Hematopoietic multipotent progenitor cell treated with erythropoietin and hydrocortisone succinate and interleukin-3 and kit ligand, for 15 days (in vitro differentiated cells): ENCODE measurements at places on chromosomes 4 and X.
A peak's percentile ranks its signal among the peaks of the same experiment; 100 is the strongest.

DNA sequence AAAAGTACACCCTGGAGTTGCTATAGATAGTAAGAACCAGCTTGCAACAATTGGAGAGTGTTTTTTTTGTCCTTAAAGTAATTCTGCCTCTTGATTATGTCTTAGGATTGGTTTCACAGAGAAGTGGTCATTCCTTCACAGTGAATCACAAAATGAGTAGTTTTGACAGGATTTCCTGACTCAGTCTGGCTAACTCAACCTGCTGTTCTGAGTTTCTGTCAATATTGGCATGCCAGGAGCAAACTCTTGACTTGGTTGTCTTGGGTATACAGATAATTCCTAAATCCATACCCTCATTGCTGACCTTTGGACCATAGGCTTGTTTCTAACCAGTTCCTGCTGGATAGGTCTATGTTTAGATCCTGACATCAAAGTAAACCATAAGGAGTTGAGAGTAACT is 9.4 kb downstream of the FHIP1A start:
- no peak for DNase-seq

DNA sequence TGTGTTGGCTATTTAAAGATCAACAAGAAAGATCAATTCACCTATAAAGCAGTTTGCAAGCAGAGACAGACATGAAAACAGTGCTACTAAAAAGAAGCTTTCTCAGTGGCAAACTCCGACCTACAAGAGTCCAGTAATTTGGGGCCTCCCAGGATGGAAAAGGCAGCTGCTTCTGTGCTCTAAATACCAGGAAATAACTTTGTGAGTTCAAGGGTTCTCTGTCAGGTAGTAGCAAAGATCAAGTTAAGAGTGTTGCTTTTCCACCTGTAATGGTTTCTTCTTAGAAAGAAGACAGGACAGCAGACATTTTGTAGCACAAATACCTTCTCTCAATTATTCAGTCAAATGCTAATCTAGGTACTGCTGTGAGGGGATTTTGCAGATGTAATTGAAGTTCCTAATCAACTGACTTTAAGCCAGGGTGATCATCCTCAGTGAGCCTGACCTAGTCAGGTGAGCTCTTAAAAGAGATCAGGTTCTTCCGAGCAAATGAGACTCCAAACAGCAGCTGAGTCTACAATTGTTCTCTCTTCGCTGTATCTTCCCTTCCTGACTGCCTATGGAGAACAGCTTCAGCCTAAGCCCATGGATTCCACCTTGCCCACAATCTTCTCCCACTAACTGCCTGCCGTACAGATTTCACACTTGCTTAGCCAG is 13.5 kb downstream of the ANKRD17 start:
- no peak for DNase-seq

- DNase-seq: no peak
Observed at GRCh38 chr4:11116940-11117339, 311.8 kb downstream of the HS3ST1 start.

- peak; percentile 3 for DNase-seq
Observed at GRCh38 chrX:72297953-72298730, 7.6 kb downstream of the CITED1 start.

DNA sequence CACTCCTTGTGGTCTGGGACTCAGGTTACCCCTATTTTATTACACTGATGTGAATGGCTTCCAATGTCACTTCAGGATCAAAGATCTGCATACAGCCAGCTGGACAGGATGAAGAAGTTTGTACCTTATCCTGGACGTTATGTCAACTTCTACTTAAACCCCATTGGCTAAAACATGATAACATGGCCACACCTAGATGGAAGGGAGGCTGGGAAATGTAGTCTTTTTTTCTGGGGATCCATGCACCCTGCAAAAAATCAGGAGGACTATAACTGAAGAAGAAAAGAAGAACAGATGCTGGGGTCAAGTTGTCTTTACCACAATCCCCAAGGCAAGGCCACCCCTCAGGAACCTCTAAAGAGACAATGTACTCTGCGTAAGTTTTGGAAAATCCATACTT is 459.2 kb downstream of the BCOR start:
- no peak for DNase-seq

GRCh38 chr4:14100349-14100748 is 472.8 kb upstream of the BOD1L1 start:
- DNase-seq: no peak

DNA sequence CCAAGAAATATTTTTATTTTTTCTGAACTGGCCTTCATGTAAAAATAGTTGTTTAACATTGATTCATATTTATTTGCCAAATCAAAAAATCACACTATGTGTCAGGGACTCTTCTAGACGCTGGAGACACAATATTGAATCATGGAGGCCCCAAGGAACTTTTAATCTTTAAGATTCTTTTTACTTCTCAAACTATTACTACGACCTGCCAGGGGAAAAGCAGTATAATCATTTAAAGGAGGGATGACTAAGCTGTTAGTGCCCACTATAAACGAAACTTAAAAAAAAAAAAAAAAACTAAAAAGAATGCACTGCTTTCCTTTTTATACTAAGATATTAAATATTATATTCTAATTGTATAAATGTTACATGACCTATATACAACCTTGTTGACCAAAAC is 84.7 kb downstream of the PPA2 start:
- DNase-seq: no peak

DNA sequence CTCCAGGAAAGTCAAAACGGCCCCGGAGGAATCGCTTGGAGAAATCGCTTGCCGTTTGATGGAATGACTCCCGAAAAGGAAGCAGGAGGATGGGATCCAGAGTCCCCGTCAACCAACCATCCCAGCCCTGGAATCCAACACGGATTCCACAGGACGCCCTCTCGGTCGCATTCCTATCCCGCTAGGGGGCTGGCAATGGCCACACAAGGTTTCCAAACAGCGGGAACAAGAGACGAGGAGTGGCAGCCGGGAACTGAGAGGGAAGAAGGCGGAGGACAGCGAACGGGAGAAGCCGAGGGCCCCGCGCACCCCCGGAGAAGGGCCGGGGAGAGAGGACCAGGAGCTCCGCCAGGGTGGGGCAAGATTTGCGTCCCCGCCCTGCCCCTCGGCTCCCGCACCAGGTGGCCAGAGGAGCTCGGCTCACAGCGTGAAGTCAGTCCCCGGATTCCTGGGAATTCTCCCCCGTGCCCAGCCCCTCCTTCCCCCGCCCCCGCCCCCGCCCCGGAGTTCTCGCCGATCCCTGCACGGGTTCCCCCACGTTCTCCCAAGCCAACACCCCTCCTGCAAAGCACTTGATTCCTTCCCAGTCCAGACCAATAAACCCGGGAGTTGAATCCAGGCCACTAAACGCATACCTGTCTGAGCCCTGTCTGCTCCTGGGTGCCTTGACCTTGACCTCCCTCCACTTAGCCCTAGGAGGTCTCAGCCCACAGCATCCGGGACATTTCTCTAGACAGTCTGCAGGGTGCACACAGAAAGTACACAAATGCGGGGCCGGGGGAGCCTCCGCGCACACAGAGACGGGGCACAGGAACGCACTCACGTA is 1.4 kb downstream of the PDZD4 start:
- DNase-seq: no peak

DNA sequence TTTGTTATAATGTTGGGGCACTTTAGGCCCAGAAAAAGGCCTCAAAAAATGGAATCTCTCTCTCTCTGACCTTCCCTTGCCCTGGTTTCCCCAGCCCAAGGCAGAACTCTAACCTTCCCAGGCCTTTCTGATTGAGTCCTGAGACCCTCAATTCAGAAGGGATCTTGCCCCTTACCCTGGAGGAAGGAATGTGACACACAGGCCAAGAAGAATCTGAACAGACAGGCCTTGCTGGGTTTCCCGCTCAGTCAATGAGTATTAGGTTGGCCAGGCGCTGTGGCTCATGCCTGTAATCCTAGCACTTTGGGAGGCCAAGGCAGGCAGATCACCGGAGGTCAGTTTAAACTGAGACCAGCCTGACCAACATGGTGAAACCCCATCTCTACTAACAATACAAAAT is 27.6 kb downstream of the ELOVL6 start:
- DNase-seq: no peak

DNA sequence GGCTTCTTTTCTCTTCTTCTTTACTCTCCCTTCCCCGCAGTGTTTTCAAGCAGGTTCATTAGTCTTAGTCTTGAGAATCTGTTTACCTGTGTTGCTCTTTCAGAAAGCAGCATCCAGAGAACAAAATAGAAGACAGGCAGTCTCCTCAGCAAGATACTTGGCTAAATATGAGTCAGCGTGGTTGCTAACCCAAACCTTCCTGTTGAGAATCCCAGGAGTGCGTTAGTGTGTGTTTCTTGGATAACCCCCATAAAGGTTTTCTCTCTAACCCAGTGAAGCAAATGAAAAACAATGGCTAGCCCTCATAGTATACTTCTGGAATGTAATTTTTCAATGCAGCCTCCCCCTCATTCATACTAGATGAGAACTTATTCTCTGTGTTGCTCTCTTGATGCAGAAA is 41.1 kb downstream of the BMPR1B start:
- no peak for DNase-seq

DNA sequence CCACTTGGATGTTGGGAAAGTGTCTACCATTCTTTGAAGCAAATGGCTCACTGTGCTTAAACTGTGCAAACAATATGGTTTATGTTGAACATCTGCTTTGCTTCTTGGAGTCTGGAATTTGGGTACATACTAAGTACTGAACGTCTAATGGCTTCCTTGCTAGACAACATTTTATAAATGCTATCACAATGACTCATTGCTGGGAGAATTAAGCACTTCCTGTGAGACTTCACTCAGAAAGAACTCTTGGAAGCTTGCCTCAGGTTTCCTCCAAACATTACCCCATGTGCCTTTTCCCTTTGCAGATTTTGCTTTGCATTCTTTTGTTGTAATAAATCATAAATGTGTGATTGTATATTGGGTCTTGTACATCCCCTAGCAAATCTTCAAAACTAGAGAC is 139.7 kb downstream of the PACRGL start:
- no peak for DNase-seq

DNA sequence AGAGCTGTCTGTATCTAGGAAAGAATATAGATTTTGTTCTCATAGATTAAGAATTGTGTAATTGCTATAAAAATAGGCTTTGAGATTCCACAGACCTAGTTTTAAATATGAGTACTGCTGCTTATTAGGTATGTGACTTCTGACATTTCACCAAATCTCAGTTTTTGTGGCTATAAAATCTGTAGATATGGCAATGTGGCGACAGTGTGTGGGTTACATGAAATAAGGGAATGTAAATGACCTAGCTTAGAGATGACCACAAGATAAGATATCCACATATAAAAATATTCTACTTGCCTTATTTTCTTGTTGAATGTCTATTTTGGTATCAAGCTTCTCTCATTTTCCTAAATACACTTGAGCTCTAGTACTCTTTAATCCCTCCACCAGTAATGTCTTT is 193.8 kb downstream of the UNC5C start:
- no peak for DNase-seq

- no peak for DNase-seq
Observed at GRCh38 chr4:172985552-172985951, 183.1 kb upstream of the GALNT7 start.

- no peak for DNase-seq
Observed at GRCh38 chrX:148612431-148612830, 112.0 kb downstream of the AFF2 start.

DNA sequence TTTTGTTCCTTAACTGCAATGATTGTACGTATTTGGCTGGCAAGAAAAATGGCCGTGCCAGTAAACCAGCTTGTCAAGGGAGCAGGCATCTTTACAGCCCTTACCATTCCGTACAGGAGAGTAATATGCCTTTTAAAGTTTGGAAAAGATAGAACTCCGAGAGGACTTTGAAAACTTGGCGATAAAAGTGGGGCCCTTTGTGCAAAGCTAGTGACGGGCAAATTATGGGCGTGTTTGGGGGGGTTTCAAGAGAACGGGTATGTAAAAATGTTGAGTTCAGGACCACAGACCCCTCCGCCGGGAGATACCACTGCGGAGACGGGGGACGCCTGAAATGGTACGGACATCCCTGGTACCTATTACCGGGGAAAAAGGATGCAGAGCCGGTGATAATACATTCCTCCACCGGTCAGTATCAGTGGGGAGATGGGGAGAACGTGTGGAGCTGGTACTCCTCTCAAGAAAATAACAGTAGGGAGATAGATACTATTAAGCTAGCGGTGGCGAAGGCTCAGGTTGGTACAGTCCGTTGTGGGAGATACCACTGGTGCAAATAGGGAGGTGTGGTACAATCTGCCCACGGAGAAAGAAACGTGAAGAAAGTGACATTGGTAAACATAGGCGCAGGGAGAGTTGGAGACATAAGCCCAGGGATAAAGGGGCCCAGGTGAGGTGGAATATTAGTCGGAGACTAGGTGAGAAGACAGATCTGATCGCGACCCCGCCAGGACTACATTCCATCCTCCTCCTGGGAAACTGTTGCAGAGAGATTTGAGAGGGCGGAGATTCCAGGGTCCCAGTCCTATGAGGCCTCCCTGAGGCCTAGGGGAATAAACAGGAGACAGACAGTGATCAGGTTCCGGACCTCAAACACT is 14.5 kb downstream of the SPACA5 start:
- peak; percentile 68 for DNase-seq

DNA sequence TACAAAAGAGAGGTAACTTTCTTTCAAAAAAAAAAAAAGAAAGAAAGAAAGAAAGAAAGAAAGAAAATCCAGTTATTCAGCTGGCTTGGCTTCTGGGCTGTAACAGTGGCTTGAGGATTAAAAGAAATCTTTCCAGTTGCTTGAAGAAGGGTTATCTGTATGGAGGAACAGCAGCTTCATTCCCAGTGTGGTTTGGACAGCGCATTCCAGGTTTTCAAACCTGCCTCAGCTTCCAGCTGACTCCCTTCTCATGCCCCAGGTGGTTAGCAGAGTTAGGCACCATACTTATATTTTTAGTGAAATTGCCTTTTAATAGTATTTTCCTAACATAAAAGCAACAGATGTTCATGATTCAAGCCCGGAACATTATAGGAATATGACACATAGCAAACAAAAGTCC is 48.6 kb downstream of the TMEM164 start:
- no peak for DNase-seq
